ENCODE measurements at places on chromosomes 1 and 21.

GRCh38 chr1:37989361-37989930 is 376 bp downstream of the SF3A3 start:
- DNase-seq = no peak

DNA sequence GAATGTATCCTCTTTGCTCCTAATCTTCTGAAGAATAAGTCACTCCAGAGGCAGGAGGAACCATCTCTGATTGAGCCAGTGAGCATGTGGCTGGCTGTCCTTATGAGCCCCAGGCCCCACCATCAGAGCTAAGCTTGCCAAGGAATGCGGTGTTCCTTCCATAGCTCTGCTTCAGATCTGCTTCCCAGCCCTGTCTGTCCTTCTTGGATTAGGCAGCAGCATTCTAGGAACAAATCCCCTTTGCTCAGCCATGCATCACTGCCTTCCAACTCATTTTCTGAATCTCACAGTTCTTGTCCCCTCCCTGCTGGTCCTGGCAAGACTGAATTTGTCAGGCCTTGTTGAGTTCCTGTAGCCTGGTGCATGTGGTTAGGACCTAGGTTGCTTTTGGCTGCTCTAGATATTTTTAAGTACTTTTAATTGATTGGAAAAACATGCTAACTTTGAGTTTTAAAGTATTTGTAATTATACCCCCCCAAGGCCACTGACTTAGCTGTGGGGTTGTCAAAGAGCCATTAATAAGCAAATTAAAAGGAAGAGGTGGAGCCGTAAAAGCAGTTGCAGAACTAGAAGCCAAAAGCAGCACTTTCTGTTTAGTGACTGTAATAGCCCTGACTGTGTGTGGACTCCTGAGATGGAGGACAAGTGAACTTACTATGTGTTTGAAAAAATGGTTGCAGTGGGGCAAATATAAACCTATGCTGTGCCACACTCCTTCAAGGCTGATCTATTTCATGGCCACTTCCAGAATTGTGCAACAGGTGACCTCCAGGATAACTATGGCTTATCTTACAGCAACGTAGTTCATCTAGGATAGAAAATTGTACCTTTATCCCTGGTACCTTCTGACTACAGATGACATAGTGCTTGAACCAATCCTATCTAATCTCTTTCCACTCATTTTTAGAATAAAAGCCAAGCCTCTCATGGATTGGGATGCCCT is 61.3 kb upstream of the BACH1 start:
- no peak for DNase-seq

- DNase-seq = no peak
Measured at GRCh38 chr1:218699421-218699820, 354.3 kb downstream of the TGFB2 start.

DNA sequence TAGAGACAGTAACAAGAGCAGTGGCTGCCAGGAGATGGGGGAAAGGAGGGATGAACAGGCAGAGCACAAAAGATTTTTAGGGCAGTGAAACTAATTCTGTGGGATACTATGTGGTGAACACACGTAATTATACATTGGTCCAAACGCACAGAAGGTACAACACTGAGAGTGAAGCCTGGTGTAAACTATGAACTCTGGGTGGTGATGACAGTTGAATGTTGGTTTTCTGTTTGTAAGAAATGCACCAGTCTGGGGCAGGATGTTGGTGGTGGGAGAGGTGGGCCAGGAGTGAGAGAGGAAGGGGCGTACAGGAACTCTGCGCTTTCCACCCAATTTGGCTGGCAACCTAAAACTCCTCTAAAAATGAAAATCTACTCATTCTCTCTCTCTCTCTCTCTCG is 50.2 kb upstream of the TIAM1 start:
- DNase-seq = no peak

- DNase-seq = no peak
Measured at GRCh38 chr21:39908265-39908923, 41.2 kb downstream of the PCP4 start.

Data from cortex of kidney (tissue), 1 donor.